ENCODE measurements at places on chromosomes 6 and 20.

GRCh38 chr20:5170341-5170740 lies 43.5 kb downstream of the CDS2 start:
- no peak for ATAC-seq

DNA sequence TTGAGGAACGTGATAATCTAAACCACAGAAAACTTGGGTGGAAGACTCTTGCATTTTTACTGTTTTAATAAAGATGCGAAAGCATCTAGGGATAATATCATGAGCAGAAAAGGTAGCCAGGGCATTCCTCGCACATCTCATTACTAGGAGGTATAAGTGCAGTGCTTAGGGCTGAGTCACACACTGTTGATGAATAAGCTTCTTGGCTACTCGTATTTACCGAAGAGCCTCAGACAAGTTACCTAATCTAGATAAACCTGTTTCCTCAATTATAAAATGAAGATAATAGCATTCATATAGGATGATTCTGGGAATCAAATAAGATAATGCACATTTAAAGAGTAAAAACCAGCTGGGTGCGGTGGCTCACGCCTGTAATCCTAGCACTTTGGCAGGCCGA lies 780 bp upstream of the KIAA0319 start:
- no peak for ATAC-seq

DNA sequence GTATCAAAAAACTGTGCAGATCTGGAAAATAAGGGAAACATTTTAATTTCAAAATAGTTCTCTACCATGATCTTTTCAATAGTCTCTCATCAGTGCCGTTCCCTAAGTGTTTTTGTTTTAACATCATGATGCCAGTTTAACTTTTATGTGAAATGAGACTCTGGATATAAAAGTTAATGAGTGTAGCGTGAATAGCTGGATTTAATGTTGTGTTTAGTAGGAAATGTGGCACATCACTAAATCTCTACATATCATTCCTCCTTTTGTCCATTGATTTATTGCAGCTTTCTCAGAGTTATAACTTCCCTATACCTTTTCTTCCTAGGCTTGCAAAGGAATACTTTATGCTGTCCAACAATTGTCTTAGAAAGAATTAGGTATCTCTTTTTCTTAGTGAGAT lies 81.4 kb upstream of the SCGN start:
- no peak for ATAC-seq

DNA sequence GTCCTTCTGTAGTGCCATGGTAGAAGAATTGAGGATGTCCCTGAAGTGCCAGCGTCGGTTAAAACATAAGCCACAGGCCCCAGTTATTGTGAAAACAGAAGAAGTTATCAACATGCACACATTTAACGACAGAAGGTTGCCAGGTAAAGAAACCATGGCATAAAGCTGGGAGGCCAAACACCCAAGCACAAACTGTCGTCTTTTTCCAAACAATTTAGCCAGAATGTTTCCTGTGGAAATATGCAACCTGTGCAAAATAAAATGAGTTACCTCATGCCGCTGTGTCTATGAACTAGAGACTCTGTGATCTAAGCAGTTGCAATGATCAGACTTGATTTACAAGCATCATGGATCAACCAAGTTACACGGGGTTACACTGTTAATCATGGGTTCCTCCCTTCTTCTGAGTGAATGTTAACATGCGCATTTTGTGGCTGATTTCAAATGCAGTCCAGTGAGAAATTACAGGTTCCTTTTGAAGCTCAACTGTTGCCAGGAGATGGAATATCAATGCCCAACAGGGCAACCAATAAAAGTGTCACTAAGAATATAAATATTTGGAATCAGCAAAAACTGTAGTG lies 674.9 kb downstream of the GRIK2 start:
- no peak for ATAC-seq
